ENCODE measurements at places on chromosomes 6 and 20. TPM values are rescaled to one million over a fixed set of nuclear protein-coding genes. Genes with fewer than 3 reads are reported as not detected.
A peak's percentile ranks its signal among the peaks of the same experiment; 100 is the strongest.

- H3K36me3 ChIP-seq, result no peaks in the 10 kb centered on the region
- no peaks in the 10 kb centered on the region for H3K4me1 ChIP-seq
- no peak for DNase-seq
- no peaks in the 10 kb centered on the region for H3K27me3 ChIP-seq
- no peak overlapping the region for H3K4me3 ChIP-seq
- H3K27ac ChIP-seq, result no peak overlapping the region
These were observed 49.3 kb downstream of the GPR63 start for GRCh38 chr6:96787846-96788580.

WFDC12 gene
- total RNA-seq, result not detected

GRCh38 chr6:20696676-20697075 is 162.4 kb downstream of the CDKAL1 start:
- H3K27ac ChIP-seq, result no peak overlapping the region
- peaks cover under 1% of the 10 kb centered on the region for H3K4me1 ChIP-seq
- H3K36me3 ChIP-seq, result no peaks in the 10 kb centered on the region
- H3K4me3 ChIP-seq, result no peak overlapping the region
- no peak for DNase-seq

- DNase-seq, result no peak
- no peaks in the 10 kb centered on the region for H3K36me3 ChIP-seq
- peaks cover 4% of the 10 kb centered on the region for H3K4me1 ChIP-seq
- no peaks in the 10 kb centered on the region for H3K27me3 ChIP-seq
- no peak overlapping the region for H3K27ac ChIP-seq
These were observed 559.7 kb upstream of the POU3F2 start for GRCh38 chr6:98274691-98275090.

COL19A1 gene
- total RNA-seq, result not detected

GRCh38 chr20:10476319-10476724 is 41.2 kb downstream of the SLX4IP start:
- DNase-seq, result no peak
- peaks cover 24% of the 10 kb centered on the region for H3K4me1 ChIP-seq
- no peak overlapping the region for H3K27ac ChIP-seq
- H3K36me3 ChIP-seq, result peaks cover 4% of the 10 kb centered on the region
- no peaks in the 10 kb centered on the region for H3K27me3 ChIP-seq
- H3K4me3 ChIP-seq, result no peak overlapping the region

DNA sequence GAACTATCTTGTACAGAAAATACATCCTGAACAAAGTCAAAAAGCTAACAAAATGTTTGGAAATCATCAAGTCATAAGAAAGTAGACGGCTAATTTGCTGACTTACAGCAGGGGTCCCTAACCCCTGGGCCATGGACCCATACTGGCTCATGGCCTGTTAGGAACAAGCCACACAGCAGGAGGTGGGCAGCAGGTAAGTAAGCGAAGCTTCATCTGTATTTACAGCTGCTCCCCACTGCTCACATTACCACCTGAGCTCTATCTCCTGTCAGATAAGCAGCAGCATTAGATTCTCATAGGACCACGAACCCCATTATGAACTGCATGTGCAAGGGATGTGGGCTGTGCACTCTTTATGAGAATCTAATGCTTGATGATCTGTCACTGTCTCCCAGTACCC is 115.5 kb downstream of the CDK19 start:
- H3K27ac ChIP-seq, result no peak overlapping the region
- H3K36me3 ChIP-seq, result peaks cover 12% of the 10 kb centered on the region
- H3K4me3 ChIP-seq, result no peak overlapping the region
- no peaks in the 10 kb centered on the region for H3K4me1 ChIP-seq
- DNase-seq, result no peak
- no peaks in the 10 kb centered on the region for H3K27me3 ChIP-seq

DLL1 gene
- total RNA-seq, result 59.8 TPM

TNXB gene
- 6.6 TPM for total RNA-seq

TSHZ2 gene
- total RNA-seq, result 8.5 TPM

DNA sequence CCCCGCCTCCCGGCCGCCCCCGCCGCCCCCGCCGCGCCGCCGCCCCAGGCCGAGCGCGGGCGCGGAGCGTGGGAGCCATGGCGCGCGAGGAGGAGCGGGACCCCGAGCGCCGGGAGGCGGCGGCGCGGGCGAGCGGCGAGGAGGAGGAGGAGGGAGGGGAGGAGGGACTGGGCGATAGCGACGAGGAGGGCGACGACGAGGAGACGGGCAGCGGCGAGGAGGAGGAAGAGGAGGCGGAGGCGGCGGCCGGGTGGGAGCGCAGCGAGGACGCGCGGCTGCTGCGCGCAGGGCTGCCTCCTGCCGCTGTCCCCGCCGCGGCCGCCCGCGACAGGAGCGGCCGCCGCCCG is at the start of gene SLC24A3:
TSS of gene SLC24A3 (plus strand) at position 174 of the 347 bp plus-strand sequence.
- DNase-seq, result peak; percentile 32
- no peak within 1 kb of the TSS for H3K27ac ChIP-seq
- H3K4me3 ChIP-seq, result peak within 1 kb of the TSS; percentile 79
- H3K36me3 ChIP-seq, result no peaks in the 10 kb centered on the region
- peaks cover 5% of the 10 kb centered on the region for H3K4me1 ChIP-seq
- peaks cover 90% of the 10 kb centered on the region for H3K27me3 ChIP-seq

Measured in neural crest cell (in vitro differentiated cells).